Inflammatory macrophage (primary cell): ENCODE measurements at places on chromosomes 1 and 21.

DNA sequence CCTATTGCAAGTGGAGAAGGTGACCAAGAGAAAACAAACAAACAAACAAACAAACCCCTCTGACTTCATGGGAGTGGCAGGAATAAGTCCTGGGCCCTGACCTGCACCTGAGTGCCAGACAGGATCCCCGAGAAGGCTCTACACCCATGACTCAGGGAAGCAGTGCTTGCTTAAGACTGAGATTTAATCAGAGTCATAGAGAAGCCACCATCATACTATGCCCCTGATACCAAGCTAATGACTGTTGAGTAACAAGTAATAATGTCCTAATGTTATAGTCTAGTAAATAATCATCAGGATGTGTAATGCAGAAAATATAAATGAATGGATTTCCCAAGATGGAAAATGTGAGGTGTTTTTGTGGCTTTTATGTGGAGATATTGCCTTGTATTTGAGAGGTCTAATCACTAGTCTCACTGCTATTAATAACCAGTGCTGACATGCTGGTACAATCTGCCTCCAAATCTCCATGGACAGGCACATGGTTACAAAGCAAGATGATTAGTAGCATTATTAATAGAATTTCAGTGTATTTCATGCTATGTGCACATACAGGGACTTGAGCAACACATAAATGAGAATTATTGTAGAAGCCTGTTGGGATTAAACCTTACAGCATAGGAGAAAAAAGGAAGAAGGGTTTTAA is 1290.9 kb downstream of the MRPL39 start:
- DNase-seq = no peak

- no peak for DNase-seq
Observed at GRCh38 chr1:109579491-109579890, 31.1 kb downstream of the GNAI3 start.

DNA sequence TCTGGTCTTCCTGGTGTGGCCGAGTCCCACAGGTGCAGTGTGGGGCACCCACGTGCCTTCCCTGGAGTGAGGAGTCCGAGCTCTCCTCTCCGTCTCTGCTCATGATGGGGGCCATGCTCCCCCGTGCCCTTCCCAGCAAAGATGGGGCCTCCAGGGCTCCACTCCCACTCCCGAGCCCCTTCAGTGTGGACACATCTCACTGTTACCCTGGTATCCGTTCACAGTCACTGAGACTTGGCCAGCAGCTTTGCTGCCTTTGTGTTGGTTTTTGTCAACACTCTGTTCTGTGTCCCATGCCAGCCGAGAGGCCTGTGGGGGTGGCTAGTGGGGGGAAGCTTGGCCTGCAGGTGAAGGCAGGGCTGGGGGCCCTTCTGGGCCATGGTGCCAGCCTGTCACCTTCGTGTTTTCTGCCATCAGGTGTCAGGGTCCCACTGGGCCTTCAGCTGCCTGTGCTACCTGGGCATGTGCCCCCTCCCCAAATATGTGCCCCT is 46.9 kb upstream of the POFUT2 start:
- no peak for DNase-seq

- DNase-seq = peak; percentile 65
Observed at GRCh38 chr1:184806296-184806721, 51.7 kb upstream of the EDEM3 start.

DNA sequence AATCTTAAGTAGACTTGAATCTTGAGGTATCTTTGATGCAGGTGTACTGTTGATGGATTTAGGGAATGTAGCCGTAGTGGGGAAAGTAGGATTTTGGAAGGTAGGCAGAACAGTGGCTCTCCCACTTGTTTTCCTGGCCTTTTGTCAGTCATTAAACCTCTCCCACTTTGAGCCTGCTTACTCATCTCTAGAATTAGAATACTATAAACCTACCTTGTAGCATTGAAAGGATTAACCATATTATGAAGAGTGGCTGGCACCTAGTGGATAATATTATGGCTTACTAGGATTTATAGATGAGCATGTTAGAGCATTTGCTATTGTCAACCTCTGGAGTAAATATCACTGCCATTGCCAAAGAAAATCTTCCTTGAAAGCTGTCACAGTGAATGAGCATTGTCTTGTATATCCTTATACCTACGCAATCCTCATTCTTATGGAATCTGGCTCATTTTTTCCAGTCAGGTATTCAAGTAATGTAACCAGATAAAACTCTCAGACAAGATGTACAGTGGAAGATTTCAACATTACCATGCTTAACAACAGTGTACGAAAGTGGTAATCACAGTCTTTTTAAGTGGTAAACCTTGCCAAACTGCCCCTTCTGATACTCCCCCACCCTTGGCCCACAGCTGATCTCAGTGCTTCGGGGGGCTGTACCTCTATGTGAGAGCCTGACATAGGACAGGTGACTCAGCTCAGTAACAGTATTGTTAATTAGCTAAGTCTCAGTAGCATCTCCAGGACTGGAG is 44.4 kb downstream of the SH3GLB1 start:
- DNase-seq = no peak

DNA sequence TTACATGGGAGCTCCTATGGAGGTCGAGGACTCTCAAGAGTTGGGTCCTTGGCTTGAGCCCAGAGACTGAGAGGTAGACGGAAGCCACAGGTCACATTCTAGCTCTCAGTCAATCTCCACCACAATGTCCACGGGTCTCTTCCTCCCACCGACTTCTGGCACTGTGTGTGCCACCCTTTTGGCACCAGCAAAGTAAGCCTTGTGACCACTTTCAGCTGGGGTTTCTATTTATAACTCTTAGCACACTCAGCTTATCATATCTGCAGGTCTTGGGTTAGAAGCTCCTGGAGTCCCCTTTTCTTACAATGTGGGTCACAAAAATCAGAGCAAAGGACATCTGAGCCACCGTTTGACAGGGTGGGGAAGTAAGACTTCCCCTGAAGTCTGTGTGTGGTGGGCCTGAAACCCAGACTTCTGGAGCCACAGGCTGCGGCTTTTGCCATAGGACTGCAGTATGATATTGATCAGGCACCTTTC is 28.3 kb downstream of the NCMAP start:
- peak; percentile 11 for DNase-seq

DNA sequence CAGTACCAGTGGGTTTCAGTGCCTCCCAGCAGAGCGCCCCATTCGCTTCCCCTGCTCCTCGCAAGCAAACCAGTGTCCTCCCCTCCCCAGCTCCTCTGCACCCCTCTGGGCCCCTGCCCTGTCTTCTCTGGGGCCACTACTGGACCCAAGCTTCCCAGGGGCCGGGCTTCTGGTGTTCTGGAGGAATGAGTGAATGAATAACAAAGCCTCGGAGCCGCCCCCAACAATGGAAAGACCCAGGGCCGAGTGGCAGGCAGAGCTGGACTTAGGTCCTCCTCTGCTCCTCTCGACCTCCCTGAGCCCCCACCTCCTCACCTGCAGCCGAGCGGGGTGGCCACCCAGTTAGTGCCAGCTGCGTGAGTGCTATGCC is 37.6 kb downstream of the MATN1 start:
- DNase-seq = no peak

DNA sequence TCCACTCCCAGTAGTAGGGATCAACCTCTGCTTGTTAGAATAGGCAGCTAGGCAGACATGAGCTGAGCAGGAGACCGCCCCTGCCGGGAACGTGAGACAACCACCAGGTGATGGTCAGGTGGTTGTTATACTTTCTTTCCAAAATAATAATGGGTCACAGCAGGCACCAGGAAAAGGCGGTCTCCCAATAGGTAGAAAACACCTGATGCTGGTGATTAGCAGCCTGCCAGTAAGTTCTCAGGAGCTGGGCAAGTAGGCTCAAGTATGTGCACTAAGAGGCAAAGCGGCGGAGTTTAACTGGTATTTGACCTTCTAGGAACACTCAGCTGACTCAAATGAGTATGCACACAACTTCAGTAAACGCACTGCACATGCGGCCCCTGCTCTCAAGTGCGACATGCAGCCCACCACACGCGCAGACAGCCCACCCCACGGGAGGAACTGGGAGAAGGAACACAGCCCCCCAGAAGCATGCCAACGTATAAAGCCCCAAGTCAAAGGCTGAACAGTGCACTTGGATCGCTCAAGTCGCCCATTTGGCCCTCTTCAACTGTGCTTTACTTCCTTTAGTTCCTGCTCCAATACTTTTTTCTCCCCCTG is 80.0 kb downstream of the DESI2 start:
- DNase-seq = no peak

DNA sequence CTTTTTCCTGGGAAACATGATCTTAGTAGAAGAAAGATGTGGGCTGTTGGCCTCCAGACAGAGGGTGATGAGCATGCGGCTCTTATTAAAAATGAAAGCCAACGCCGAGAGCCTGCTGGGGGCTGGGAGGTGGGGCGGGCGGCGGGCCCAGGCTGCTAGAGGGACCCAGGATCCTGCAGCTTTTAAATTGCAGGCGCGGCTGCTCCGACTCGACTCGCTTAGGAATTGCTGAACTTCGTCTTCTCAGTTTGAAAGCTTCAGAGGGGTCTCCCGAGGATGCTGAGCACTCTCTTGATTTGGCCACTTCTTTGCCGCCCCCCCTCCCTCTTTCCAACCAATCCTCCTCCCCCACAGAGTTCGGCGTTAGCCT is 1.2 kb downstream of the AGPAT3 start:
- no peak for DNase-seq

DNA sequence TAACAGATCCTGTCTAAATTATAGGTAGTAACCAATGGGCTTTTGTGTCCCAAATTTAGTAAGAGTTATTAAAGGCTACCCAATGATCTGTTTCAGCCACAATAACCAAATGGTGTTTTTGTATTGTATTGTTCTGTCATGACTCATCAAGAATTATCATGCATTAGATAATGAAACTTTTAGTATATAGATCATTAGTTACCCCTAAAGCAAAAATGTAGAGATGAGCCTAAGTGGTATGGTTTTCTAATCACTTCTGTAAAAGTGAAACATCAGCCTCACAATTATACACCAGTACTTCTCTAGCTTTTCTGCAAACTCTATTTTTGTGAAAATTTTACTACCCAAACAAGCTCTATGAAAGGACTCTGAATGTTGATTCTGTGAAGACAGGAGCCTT is 71.4 kb downstream of the LRRC7 start:
- no peak for DNase-seq

DNA sequence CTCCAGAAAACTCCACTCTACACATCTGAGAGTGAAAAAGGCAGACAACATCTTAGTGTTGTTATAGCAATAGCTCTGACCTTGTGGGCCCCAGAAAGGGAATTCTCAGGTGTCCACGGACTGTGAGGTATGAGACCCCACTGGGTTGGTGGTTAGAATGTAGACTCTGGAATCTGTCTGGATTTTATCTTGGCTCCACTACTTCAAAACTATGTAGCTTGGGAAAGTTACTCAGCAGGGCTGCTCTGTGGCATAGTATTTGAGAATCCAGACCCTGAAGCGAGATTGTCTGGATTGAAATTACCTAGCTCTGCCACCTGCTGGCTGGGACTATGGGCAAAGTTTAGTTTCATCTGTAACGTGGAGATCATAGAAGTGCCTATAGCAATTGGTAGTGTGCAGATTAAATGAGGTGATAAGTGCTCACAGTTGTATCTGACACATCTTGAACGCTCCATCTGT is 25.8 kb downstream of the PRDM2 start:
- DNase-seq = peak; percentile 11
